Naive B cell (primary cell): ENCODE measurements at places on chromosomes 6 and 20.

DNA sequence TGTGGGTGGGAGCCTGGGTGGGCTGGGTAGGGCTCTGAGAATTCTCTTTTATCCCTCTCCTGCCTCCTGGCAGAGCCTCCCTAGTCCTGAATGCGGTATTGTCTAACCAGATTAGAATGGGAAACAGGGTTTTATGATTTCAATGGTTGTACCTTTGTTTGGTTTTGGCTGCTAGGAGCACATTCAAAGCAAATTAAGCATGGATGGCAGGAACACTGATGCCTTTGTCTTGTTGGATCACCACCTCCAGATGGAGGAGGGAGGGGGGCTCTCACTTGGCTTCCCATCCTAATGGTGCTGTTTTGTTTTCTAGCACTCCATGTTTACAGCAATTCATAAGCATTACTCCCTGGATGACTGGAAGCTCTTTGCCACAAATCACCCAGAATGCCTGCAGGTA lies 11.6 kb downstream of the GMPR start:
- DNase-seq = no peak

DNA sequence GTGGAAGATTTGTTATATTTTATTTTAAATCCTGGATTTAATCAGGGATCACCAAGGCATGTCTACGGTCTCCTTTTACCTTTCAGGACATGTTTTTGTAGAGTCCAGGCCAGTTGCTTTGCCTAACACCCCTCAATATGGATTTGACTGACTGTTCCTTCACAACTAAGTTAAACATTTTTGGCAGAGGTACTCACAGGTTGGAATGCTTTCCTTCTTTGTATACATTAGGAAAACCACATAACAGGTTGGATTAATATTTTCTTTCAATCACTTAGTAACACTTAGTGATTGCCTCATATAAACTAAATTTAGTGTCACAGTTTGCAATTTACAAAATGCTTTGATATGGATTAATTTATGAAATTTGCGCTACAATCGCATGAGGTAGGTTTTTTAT lies 64.5 kb downstream of the IPCEF1 start:
- DNase-seq = no peak

DNA sequence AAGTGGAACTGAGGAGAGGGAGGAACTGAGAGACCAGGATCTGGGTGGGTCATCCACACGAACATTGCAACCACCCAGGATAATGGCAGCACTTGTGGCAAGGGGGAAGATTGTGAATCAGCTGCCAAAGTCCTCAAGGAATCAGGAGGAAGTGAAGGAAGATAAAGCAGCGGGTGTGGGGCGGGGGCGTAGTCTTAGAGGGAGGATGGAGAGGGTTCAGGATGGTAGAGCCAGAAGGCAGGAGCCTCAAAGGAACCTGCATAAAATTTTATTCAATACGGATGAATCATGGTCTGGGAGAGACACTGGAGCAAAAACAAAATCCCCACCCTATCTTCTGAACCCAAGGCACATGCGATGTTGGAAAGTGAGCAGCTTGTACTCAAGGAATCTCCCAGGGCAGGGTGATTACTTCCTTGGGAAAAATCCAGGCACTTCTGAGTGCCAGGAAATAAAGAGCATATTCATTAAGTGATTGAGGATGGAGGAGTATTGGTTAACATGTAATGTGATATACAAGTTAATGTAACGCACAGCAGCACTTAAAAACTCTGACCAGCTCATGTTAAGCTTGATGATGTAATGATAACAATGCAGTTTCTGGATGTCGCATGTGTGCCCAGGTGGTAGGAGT lies 82.0 kb upstream of the B3GAT2 start:
- no peak for DNase-seq

GRCh38 chr6:40268614-40269013 lies 318.6 kb downstream of the LRFN2 start:
- no peak for DNase-seq

GRCh38 chr20:58065508-58066361 lies 162.7 kb downstream of the ANKRD60 start:
- DNase-seq = no peak

DNA sequence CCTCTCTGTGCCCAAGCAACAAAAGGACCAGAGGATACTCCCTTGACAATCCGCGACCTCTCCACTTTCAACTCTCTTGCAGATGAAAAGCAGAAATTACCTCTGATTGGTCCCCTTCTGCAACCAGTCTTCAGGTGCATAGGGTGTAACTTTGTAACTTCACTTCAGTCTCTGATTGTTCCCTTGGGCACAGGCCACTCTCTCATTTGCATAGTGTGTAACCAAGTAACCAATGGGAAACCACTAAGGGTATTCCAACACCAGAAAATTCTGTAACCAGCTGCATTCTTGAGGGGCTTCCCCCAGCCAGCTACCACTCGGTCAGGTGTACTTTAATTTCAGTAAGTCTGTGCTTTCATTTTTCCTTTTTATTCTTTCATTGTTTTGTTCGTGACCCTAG lies 4.4 kb upstream of the RAET1L start:
- DNase-seq = peak; percentile 41

DNA sequence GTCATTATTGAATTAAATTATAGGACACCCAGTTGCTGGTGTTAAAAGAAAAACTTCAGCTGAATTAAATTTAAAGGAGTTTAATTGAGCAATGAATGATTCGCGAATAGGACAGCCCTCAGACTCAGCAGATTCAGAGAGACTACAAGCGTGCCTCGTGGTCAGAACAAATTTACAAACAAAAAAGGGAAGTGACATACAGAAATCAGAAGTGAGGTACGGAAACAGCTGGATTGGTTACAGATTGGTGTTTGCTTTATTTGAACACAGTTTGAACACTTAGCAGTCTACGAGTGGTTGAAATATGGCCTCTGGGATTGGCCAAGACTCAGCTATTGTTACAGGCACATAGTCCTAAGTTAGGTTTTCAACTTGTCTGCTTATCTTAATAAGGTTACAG lies 25.8 kb upstream of the TNFRSF21 start:
- DNase-seq = peak; percentile 53

GRCh38 chr20:23602241-23602640 lies 3.5 kb downstream of the CST9 start:
- no peak for DNase-seq

- DNase-seq = no peak
Measured at GRCh38 chr6:84447651-84448050, 220.2 kb upstream of the CEP162 start.

DNA sequence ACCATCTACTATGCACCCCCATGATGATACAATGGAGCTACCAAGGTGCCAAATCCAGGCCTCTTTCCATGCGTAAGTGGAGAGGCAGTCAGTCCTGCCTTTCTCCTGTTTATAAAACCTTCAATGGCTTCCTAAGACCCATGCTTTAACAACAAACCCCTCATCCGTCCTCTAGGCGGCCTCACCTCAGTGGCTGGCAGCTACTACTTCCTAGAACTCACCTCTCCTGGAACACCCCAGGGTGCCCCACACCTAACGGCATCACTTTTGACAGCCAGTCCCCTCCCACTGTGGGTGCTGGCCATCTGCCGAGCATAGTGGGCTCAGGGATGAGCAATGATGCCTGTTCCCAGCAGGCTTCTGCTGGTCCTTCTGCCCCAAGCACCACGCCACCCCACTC lies 80.0 kb upstream of the TAB2 start:
- DNase-seq = no peak

- no peak for DNase-seq
Measured at GRCh38 chr20:57256908-57257307, 9.5 kb downstream of the BMP7 start.

GRCh38 chr6:144283646-144284477 lies 1.3 kb upstream of the UTRN start:
- DNase-seq = peak; percentile 9

GRCh38 chr20:39960522-39961428 lies 728.3 kb downstream of the MAFB start:
- DNase-seq = no peak

DNA sequence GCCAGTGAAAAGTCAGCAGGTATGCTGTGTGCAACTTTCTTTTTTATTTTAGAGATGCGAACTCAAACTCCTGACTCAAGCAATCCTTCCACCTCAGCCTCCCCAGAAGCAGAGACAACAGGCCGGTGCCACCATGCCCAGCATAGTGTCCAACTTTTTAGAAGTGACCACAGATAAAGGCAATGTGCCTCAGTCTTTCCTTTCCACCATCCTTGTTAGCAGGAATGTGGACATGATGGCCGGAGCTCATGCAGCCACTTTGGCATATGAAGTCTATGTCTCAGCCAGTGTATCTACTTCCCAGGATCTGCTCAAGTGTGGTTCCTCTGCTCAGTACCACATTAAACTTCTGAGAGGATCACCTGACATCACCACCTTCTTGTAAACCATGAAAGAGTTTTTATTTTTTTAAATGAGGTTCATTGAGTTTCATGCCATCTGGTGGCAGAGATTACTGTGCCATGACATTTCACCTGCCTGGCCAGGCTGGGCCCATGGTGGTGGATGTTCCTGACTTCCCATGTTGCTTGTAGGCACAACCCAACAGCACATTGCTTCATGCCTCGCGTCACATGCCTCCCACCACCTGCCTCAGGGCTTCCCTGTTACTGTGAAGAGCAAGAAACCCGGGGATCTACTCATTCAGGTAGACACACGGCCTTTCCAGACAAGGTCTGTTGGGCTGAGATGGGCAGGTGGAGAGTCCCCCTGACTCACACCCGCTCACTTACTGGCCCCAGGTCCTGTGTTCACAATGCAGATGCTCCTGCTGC lies 216.5 kb downstream of the LY86 start:
- no peak for DNase-seq

- DNase-seq = no peak
Measured at GRCh38 chr6:109306733-109307132, 75.5 kb downstream of the CD164 start.

- peak; percentile 9 for DNase-seq
Measured at GRCh38 chr6:56851541-56852259, 103.2 kb upstream of the BEND6 start.

DNA sequence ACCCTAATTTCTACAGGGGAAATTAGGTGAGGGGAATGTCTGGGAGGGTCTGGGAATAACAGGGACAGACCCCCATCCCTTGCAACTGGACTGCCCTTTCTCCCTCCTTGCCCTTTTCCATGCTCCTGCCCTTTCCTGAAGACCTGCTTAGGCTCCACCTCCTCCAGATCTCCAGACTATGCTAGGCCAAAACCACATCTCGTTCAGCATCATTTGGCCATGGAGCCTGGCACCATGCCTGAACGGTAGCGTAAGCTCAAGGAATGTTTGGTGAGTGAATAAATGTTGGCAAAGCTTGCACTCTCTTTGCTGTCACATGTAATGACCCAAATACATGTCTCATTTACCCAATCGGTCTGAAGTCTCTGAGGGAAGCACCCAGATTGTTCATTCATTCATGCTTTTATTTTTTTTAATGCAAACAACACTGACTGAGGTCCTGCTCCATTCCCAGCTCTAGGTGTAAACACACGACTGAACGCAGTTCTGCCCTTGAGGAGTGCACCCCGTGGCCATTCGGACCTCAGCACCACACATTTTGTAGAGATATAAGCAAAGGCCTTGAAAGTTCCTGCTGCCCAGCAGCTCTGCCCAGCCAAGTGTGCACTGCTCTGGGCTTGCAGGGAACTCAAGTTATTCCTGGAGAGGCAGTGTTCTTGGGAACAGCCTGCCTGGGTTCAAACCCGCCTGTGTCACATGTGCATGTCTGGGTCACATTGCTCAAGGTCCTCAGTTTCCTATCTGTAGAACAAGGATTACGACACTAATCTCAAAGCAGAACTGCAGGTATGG lies 1.1 kb upstream of the GRM4 start:
- no peak for DNase-seq

DNA sequence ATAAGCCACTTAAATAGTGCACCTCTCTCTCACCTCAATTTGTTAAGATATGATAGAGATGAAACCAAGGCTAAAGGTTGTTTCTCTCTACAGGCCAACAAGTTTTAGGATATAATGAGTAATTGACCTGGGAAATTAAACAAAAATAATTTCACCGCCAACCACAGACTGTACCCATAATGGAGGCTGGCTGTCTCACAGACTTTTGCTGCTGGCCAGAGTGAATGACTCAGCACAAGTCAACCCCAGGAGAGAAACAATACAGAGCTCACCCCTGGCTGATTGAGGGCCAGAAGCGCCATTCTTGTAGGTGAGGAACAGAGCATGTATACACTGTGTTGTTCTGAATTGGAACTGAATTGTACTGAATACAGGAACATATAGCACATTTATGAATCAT lies 99.9 kb downstream of the CAP2 start:
- no peak for DNase-seq

DNA sequence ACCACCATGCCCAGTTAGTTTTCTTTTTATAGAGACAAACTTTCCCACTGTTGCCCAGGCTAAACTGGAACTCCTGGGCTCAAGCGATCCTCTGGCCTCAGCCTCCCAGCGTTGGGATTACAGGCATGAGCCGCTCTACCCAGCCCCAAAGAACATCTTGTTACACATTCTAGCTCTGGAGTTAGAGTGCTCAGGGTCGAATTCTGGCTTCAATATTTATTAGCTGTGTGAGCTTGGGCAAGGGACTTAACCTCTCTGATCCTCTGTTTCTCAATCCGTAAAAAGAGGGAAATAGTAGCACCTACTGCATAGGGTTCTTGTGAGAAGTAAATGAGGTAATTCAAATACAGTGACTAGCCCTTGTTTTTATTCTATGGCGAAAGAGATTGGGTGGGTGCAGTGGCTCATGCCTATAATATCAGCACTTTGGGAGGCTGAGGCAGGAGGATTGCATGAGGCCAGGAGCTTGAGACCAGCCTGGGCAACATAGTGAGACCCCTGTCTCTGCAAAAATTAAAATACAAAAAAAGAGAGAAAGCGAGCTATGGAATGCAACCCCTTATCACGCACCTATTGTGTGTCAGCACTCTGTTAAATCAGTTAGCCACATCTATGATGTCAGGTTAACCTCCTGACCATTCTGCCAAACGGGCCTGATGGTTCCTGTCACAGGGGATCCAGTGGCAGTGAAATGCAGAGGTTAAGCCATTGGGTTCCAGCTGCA lies 19.7 kb downstream of the BCAS4 start:
- no peak for DNase-seq

GRCh38 chr6:104639668-104640067 lies 220.1 kb downstream of the HACE1 start:
- no peak for DNase-seq

DNA sequence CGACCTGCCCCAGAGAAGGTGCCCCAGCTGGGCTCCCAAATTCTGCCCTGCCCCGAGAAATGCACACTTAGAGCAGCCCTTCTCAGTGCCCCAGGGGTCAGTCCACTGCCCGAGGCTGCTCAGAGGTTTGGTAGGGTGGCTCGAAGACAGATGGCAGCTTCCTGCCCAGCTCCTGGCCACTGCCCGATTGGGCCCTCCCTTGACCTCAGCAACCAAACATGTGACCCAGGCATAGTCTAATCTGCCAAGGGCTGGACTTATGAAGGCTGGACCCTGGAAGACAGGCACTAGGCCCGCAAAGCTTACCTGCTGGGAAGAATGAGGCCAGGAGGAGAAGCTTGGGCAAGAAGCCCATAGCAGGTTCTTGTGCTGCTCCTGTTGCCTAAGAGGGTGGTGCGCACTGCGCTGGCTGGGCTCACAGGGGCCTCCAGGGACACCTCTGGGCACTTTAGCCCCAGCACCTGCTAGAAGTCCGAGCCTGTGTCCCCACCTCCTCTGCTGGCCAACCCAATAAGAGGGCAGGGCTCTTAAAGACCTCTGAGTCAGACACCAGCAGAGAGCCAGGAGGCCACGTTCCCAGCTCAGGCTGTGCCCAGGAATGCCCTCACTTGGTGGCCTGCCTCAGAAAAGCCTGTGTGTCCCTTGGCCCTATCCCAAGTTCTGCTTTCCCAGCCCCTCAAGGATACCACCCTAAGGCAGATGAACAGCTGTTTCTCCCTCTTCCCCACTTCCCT lies 5.5 kb downstream of the SIGLEC1 start:
- DNase-seq = no peak
